ENCODE measurements at places on chromosomes 16 and 17.

- no peak for DNase-seq
Observed at GRCh38 chr17:7222972-7223292, 3.2 kb downstream of the ACADVL start.

GRCh38 chr17:65977041-65977440 is 214.9 kb downstream of the CEP112 start:
- DNase-seq, result no peak

- no peak for DNase-seq
Observed at GRCh38 chr16:47052666-47053640, 79.5 kb upstream of the DNAJA2 start.

GRCh38 chr17:31508288-31509094 is 117.0 kb downstream of the RAB11FIP4 start:
- peak; percentile 91 for DNase-seq

- no peak for DNase-seq
Observed at GRCh38 chr17:21318439-21318838, 33.9 kb downstream of the MAP2K3 start.

- DNase-seq, result no peak
Observed at GRCh38 chr17:56026915-56027314, 126.4 kb upstream of the ANKFN1 start.

DNA sequence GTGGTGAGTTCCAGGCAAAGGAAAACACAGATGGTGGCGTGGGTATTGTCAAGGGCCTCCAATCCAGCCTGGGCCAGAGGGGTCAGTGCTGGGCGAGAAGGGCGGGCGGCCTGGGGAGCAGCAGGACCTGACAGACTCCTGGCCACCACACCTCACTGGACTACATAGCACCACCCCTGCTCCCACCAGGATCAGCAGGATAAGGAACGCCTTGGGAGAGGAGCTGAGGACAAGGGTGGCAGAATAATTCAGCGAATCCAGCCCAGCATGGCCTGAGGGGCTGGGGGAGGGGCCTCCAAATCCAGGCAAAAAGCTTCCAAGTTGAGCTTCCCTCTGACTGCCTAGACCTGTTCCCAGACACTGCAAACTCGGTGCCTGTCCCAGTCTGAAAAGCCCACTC is 6.5 kb downstream of the DLX4 start:
- no peak for DNase-seq

- no peak for DNase-seq
Observed at GRCh38 chr16:66176731-66177130, 189.8 kb upstream of the CDH5 start.

DNA sequence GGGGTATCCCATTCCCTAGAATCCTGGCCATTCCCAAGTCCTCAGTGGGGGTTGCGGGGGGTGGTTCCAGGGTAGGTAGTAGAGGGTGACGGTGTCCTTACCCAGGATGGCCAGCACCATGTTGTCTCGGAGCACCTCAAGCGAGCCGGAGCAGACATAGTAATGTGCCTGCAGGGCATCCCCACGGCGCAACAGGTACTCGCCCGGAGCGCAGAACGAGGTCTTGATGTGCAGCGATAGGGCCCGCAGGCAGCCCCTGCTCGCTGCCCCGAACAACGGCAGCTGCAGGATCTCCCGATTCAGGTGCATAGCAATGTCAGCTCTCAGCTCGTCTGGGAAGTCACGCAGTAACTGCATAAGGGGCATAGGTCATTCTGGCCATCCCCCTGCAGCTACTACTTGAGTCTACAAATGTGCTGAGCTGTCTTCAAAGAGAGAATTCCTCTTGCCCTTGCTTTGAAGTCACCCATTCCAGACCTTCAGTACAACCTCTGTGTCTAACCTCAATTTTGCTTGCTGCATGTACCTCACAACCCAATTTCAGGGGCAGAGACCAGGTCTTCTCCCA is 11.5 kb upstream of the RAB5C start:
- DNase-seq, result no peak

- DNase-seq, result no peak
Observed at GRCh38 chr16:30535106-30535776, 583 bp upstream of the ZNF747 start.

- DNase-seq, result no peak
Observed at GRCh38 chr17:72039490-72039889, 81.3 kb upstream of the SOX9 start.

- no peak for DNase-seq
Observed at GRCh38 chr16:13332713-13333255, 431.4 kb downstream of the SHISA9 start.

DNA sequence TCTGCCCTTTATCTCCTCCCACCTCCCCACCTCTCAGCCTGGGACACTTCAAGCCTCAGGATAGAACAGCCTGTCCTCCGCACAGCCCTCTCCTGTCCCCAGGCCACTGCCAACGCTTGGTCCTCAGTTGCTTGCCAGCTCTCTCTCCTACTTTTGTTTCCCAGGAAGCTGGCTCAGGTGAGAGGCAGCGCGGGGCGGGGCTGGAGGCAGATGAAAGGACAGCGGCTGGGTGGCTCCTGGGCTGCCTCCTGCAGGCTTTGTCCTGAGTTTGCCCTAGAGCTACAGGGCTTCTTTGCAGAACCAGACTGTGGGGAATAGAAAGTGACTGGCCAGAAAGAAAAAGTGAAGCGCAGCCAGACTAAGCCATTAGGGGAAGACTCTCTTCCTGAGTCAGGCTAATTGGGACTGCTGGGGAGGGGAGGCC is 48.2 kb upstream of the CDC42EP4 start:
- no peak for DNase-seq

DNA sequence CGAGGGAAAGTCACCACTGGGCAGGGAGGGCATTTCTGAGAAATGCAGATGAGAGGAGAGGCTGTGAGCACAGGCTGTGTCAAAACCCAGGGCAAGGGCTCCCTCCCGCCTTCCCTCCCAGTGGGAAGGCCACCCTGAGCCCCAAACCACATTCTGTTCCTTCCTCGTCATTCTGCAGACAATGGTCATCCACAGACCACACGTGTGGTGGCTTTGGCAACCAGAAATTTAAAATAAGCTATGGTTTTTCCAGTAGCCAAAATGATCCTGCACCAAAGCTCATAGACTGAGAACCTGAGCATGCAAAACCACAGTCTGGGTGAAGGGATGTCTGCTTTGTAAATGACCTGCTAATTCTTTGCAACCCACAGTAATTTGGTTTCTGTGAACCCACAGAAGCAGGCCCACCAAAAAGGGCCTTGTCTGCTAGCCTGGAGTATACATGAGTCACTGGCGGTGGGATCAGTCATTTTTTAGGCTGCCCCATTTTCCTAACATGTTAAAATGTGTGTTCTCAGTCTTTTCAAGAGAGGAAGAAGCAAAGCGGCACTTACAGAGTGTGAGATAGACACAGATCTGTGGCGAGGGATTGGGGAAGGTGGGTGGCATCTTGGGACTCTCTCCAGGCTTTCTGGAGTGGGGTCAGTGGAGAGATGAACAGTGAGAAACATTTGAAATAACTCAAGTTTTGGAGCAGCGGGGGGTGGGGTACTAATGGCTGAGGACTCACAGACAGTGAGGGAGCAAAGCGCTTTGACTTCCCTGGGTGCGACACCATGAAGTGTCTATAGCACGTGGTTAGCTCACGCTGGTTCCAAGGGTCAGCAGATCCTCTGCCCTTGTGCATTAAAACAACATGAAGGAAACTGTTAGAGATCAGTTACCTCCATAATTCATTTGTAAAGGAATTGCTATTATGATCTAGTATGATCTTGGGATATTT is 20.5 kb downstream of the GRB7 start:
- no peak for DNase-seq

GRCh38 chr17:65332375-65332774 is 195.2 kb downstream of the RGS9 start:
- DNase-seq, result no peak
